ENCODE measurements at places on chromosomes 1 and 21.

- peak; percentile 85 for DNase-seq
These were observed 1.0 kb upstream of the PIGV start for GRCh38 chr1:26786437-26787380.

- peak; percentile 45 for DNase-seq
These were observed 306.2 kb downstream of the TTLL7 start for GRCh38 chr1:83692524-83693381.

- no peak for DNase-seq
These were observed 69.7 kb downstream of the ST6GALNAC3 start for GRCh38 chr1:76144247-76144646.

DNA sequence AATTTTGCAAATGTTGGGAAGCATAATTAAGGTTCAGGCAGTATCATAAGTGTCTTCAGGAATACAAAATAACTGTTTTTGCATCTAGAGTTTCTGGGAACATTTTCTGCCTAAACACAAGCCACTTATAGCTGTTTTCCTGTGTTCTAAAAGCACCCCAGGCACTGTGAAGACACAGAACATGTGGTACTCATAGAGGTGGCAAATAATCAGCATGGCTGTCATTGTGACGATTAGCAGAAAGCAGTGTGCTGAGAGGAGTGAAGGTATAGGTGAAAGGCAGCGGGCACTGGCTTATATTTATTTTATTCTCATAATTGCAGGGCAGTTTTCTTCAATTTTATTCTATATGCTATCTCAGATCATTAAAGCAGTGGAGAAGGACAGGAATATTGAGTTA lies 119.6 kb downstream of the LRRC53 start:
- no peak for DNase-seq

- peak; percentile 57 for DNase-seq
These were observed 2.1 kb downstream of the FHAD1 start for GRCh38 chr1:15249081-15249480.

GRCh38 chr1:66494482-66494881 lies 39.5 kb upstream of the SGIP1 start:
- no peak for DNase-seq

DNA sequence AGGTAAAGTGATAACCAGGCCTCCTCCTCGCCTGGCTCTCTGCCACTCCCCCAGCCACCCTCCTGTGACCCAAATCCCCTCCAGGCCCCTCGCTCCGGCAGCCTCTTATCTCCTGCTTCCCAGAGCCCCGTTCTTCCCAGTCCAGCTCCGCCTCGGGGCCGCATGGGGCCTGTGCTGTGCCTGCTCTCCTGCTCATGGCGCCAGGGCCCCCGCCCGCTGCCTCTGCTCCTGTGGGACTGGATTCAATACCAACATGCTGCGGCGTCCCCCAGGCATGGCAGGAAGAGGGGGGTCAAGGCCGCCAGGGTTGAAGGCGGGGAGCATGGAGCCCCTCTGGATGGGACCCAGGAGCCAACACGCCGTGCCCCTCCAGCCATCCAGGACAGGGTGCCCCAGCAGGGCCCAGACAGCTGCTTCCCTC lies 213.0 kb upstream of the VAMP3 start:
- no peak for DNase-seq

DNA sequence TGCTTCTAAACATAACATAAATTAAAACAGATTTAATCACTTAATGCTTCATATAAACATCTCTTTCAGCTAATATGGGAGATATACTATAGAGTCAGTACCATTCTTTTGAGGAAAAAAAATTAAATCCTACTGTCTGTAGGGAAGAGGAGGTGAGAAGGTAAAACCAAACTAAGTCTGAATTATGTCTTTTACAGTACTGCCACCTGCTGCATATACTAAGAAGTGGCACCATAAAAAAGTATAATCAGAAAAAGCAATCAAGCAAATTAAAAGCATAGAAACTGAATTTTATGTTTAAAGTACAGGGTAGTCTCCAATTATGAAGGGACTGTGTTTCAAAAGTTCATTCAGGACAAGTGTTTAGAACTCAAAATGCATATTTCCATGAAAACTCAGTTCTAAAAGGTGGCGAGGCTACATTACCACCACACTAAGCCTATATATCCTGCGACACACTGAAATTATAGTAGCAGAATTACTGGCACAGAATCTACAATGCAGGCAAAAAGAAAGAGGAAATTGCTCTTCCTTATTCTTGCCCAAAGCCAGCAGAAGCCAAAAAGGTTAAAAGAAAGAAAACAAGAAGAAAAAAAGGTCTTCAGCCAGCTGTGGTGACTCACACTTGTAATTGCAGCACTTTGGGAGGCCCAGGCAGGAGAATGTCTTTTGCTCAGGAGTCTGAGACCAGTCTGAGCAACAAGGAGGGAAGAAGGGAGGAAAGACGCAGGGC lies 9.0 kb downstream of the NSL1 start:
- peak; percentile 28 for DNase-seq

GRCh38 chr1:106536741-106537140 lies 519.7 kb upstream of the PRMT6 start:
- DNase-seq = no peak

DNA sequence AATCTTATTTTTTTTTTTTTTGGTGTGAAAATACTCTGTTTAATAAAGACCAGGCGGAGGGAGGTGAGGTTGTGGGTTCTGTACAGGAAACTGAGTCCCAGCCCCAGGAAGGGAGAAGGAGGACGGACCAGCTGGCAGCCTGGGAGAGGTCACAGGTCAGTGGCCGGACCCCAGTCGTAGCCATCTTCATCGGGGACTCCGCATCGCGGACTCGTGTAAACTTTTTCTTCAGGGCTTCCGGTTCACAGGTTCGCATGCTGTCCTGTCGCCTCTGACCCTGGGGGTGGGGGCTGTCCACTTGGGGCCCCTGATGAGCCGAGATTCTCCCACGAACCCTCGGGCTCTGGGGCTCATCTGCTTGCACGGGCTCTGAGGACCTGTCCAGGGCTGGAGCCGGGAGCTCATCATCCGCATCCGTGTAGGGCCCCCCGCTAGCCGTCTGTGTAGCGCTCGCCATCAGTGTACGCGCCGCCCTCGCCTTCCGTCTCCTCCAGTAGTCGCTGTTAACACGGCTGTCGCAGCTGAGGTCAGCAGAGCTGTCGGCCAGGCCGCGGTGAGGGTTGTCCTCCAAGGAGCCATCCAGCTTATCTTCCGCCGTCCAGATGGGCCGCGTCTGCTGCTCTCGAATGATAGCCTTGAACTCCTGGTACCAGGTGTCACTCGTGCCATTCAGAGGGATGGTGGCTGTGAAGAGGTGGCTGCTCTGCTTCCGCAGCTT lies 975.7 kb upstream of the PRMT6 start:
- peak; percentile 61 for DNase-seq

DNA sequence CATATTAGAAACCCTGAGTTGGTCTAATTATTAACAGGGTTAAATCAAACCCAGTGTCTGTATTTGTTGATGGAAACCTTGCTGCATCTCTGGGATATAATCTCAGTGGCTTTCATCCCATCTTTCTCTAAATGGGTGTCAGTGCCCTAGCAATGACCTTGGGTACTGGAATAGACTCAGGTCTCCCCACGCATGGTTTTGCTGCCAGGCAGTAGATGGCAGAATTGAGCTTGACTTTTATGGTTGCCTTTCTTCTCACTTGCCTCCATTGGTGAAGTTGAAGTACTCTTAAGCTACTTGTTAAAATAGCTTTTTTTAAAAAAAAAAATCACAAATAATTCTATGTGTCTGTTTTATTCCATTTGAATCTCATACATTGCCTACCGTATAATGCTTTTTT lies 81.8 kb upstream of the HMCN1 start:
- DNase-seq = no peak

DNA sequence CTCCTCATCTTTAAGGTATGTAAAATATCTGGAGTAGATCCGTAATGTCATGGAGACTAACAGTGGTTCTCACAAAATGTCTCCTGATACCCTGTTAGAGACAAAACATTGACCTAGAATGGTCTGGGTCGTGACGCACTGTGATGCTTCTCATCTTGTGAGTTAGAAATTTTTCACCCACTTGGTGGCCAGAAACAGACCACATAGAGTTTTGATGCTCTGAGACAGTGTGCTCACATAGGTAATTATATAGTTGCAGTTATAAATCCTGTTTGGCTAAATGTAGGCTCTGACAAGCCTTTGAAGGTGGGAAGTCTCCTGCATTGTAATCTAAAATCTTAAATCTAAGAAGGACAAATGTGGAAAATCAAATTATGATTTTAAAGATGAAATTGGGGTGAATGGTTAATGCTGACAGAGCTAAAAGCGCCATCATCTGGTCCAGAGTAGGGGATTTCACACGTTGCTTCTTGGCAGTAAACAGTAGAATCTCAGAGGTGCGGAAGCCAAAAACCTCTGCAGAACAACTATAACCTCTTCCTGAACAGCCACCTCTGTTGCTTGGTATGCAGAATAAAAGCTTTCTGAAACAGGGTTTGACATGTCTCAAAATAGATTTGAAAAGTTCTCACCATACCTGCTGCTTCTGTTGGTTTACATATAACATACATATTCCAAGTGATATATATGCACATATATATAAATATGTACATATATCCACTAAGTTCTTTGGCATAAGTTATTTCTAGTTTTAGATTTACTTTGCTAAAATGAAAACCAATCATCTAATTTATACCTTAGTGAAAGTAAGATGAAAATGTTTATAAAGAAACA lies 17.1 kb downstream of the RPAP2 start:
- no peak for DNase-seq

DNA sequence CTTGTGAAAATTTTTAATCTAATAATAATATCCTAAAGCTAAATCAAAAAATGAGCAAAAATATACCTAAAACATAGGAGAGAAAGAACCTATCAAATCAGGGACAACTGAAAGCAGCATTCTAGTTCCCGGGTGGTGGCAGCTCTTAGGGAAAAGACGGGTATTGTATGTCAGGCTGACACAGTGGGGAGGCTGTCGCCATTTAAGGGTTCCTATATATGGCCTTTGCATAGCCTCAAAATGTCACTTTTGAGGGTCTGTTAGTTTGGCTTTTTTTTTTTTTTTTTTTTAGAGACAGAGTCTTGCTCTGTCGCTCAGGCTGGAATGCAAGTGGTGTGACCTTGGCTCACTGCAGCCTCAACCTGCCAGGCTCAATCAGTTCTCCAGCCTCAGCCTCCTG lies 6.0 kb downstream of the CLSTN1 start:
- DNase-seq = no peak

DNA sequence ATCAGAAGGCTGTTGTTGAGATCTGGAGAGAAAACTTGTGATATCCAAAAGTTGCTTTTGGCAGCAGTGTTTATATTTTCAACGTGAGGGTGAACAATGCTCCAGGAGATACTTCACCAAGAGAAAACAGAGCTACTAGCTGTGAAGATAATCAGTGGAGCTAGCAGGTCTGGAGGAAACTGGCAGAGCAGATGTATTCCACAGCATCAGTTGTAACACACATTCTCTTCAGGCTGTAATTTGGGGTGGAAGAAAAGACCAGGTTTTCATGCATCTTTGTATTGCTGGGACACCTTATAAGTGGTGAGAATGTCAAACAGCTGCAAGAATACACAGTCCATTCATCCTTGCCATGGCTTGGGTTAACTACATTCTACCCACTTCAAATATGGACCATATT lies 22.0 kb downstream of the AHCYL1 start:
- no peak for DNase-seq

GRCh38 chr1:38962113-38962512 lies 20.5 kb upstream of the RHBDL2 start:
- peak; percentile 67 for DNase-seq

DNA sequence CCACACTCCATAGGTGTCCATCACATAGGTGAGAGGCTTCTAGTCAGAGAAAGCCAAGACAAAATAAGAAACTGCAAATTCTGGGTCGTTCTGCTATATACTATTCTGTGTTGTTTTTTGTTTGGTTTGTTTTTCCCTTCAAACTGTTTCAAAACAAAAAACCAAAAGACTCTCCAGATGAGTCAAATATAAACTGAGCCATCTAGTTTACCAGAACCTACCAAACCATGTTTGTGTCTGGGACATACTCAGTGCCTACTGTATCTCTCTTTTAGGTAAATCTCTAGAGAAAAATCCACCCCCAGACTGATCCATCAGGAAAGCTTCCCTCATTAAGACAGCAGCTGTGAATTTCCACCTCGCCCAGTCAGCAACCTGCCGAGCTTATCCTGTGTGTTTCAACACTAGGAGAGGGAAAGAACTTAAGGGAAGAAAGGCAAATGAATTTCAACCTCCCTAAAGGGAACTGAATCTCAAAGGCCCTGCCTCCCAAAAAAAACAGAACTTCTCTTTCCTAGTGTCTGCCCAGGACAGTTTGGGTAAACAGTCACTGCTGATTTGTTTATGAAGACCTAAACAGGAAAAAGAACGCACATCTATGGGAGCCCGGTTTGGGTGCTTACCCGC lies 17.2 kb downstream of the PPT1 start:
- no peak for DNase-seq

GRCh38 chr1:46646331-46646730 lies 21.8 kb downstream of the ATPAF1 start:
- no peak for DNase-seq

GRCh38 chr1:153626904-153627714 lies at the start of gene S100A13:
Gene S100A13, minus strand, starts transcription at chr1:153627505. Its CDS starts 1,033 bp downstream, at chr1:153626472.
- peak; percentile 93 for DNase-seq

GRCh38 chr1:93516164-93516563 lies 68.2 kb downstream of the FNBP1L start:
- peak; percentile 32 for DNase-seq

DNA sequence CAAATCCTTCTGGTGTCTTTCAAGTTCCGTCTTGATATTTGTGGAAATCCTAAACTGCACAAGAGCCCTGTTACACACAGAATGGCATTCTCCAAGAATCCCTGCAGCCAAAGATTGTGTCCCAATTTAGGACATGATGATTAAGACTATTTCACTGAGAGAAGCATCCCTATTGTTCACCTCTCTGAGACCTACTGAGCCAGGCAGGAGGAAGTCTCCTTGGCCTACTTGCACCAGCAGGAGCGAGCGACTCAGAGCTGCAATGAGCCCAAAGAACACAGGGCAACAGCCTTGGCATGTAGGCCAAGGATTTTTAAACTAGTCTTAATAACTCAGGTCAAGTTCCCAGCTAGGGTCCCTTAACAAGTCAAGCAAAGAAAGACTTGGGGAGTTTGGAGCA lies 79.4 kb upstream of the RUNX1 start:
- no peak for DNase-seq

DNA sequence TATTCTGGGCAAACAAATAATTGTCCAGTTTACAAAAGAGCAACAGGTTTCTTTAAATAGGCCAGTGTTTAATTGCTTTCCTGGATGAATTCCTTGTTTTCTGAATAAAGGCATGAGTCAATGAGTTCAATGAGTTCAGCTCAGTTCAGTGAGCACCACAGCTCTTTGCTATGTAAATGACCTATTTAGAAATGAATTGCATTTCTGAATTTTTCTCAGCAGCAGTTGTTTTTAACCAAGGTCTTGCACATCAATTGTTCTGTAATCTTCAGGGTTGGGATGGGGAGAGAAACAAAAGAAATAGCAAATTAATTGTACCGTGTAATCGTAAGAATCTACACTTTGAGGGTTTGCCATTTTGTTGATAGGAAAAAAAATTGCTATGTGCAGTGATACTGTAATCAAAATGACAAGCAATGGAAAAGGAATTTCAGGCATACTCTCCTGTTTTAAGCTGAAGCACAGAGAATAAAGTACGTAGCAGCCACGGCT lies 45.7 kb downstream of the MIS18A start:
- DNase-seq = no peak
